Activated T-cell treated with anti-CD3 and anti-CD28 coated beads, Interleukin-2, amount 50 U/mL, for 48 hours (primary cell): ENCODE measurements at places on chromosomes 11 and 22.

- no peak for DNase-seq
These were observed 81.0 kb downstream of the CCDC34 start for GRCh38 chr11:27281740-27282590.

GRCh38 chr22:49184736-49185135 lies 642.9 kb downstream of the BRD1 start:
- DNase-seq: no peak

DNA sequence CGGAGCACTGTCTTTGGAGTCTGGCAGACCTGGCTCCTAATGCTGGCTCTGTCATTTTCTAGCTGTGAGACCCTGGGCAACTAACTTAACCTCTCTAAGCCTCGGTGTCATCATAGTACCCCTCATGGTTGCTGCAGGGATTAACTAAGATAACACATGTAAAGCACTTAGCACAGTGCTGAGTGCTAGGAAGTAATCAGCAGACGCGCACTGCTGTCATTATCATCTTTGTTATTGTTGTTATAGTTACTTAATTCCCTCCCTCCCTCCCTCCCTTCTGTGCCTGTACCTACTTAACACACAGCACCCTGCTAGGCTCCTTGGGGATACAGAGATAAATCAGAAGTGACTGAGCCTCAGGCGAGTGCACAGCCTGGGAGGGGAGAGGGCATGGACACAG lies 104.7 kb upstream of the PITPNB start:
- no peak for DNase-seq

DNA sequence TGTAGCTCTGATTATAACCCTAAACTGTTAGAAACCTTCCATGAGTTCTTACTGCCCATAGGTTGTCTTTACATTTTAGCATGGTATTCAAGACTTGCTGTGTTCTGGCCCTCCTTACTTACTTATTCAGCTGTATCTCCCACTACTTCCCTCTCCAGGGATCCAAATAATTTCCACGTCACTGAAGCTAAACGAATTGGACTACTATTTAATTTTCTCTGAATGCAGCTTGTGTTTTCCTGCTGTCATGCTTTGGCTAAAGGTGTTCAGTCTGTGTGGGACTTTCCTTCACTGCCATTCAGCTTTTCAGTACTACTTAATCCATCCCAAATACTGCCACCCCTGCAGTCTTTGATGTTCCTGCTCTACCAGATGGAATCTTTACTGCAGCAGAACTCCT lies 88.3 kb downstream of the UVRAG start:
- DNase-seq: no peak

- no peak for DNase-seq
These were observed 10.1 kb downstream of the SIDT2 start for GRCh38 chr11:117188620-117189081.

- DNase-seq: no peak
These were observed 49.5 kb upstream of the RRM1 start for GRCh38 chr11:4044976-4045646.

DNA sequence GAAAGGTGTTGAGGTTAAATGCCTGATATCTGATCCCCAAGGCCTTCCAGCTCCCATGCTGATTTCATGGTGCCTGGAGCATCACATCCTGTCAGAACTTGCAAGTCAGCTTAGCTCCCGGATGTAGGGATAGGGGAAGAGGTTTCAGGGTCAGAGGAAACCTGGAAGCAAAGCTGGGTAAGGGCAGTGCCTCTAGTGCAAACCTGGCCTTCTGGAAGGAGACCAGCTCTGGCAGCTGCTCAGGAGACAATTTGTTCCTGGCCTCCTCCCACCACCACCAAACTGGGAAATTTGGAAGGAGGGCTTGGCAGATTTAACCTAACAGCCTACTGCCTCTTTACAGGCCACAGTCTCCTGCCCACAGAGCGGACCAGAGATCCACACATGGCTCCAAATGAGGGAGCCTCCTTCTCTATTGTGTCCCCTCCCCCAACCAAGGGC lies 9.2 kb upstream of the TSKU start:
- no peak for DNase-seq

GRCh38 chr22:49749227-49749626 lies 78.4 kb downstream of the BRD1 start:
- DNase-seq: no peak

- DNase-seq: no peak
These were observed 42.3 kb upstream of the RBX1 start for GRCh38 chr22:40908895-40909294.

DNA sequence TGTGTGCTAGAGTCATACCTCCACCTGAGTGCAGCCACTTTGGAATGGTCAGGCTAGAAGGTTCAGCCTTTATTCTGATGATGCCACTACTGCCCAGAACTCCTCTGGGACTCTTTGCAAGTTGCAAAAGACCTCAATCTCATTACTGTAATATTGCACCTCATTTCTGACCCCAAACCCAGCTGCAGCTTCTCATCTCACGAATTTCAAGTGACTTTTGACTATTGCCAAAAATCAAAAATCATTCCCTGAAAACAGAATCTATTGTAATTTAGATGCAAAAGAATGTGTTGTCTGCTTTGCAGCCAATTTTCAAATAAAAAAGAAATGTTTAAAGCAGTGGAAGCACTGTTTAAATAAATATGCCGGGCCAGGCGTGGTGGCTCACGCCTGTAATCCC lies 25.2 kb downstream of the GVQW3 start:
- no peak for DNase-seq

DNA sequence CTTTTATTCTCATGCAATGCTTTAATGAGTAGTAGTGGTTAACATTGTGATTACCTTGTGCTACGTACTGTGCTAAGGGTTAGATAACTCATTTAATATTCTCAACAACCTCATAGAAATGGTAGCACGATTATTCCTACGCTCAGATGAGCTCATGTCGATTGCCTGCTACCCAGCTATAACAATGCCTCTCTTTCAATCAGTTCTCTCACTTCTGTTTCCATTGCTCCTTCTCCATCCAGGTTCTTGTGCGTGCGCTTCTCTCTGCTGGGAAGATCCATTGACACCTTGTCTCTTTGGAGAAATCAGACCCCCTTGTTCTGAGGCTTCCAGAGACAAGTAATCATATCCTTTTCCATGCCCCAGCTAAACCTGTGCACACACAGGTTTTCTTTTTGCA lies 120.8 kb downstream of the NECTIN1 start:
- DNase-seq: no peak

- no peak for DNase-seq
These were observed 53.7 kb downstream of the GALNT18 start for GRCh38 chr11:11567936-11568650.

DNA sequence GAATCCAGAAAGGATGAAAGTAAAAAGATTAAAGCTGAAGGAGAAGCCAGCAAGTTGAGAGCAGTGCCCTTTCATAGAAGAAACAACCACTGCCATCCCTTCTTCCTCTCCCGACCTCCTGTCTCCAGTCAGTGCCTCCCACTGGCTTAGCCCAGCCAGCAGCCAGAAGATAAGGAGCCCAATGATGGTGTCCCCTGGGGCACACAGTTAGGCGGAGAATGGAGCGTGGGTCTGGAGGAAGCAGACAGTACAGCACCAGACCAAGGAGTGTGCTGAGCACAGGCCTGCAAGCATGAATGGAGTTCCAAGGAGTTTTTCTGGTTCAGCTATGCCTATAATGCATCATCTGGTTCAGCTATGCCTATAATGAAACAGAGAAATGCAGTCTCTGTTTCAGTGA lies 54.3 kb upstream of the TNRC6B start:
- no peak for DNase-seq

GRCh38 chr22:45430871-45431270 lies 17.4 kb downstream of the RIBC2 start:
- no peak for DNase-seq

GRCh38 chr11:123549926-123550917 lies 104.2 kb downstream of the SCN3B start:
- peak; percentile 24 for DNase-seq
